ENCODE measurements at places on chromosomes 2 and 18. TPM values are rescaled to one million over a fixed set of nuclear protein-coding genes. Genes with fewer than 3 reads are reported as not detected.

DNA sequence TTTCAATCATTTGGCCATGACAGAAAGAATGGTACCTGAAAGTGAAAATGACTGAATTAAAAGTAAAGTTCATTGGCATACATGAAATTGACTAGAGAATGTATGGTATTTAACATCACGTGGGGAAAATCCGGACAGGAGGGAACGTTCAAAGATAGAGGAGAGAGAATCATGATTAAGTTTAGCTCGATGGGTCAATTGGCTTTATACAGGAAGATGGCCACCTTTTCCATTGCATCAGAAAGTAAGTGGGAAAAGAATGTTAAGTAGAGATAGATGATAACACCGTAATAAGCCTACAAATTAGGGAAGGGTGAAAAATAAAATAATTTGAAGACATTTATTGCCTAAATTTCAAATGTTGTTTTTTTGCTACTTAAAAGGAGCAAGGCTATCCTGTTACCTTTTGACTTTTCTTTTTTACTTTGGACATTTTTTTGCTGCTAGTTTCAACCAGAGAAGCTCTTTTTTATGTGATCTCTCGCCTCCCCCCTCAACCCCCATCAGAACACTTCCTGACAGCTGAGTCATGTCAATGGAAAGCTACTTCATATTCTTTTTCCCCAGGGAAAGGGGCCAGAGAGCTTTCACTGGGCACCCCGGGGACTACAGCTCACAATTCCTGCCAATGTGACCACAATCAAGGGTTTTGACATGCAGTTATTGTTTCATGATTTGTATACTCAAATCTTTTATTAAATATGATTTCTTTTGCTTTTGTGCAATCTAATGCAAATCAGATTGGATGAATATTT lies 767 bp upstream of the CCDC102B start:
- no peaks in the 10 kb centered on the region for H3K36me3 ChIP-seq
- H3K27me3 ChIP-seq = no peaks in the 10 kb centered on the region
- H3K4me3 ChIP-seq = no peak overlapping the region

- H3K36me3 ChIP-seq = peaks cover 16% of the 10 kb centered on the region
- H3K27ac ChIP-seq = no peak overlapping the region
- H3K27me3 ChIP-seq = no peaks in the 10 kb centered on the region
- DNase-seq = peak; percentile 64
- H3K4me3 ChIP-seq = no peak overlapping the region
These were observed 47.0 kb downstream of the UGP2 start for GRCh38 chr2:63888490-63889402.

- DNase-seq = no peak
- H3K4me1 ChIP-seq = no peaks in the 10 kb centered on the region
- no peak overlapping the region for H3K27ac ChIP-seq
- H3K27me3 ChIP-seq = no peaks in the 10 kb centered on the region
These were observed 4.9 kb upstream of the GPC1 start for GRCh38 chr2:240430595-240430994.

DNA sequence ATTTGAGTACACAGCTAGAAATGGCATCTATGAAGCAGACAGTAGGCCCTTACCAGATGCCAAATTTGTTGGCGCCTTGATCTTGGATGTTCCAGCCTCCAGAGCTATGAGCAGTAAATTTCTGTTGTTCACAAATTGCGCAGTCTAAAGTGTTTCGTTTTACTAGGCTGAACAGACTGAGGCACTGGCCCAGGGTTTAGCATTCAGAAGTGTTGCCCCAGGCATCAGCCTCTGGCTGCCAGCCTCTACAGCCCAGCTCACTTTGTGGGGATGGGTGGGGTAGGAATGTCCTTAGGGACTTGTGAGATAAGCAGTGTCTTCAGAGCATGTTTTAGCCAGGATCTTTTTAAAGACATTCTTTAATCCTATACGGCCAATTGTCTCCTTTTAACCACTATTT lies 51.5 kb upstream of the MGAT5 start:
- H3K27ac ChIP-seq = no peak overlapping the region
- no peaks in the 10 kb centered on the region for H3K36me3 ChIP-seq
- DNase-seq = no peak
- H3K4me3 ChIP-seq = no peak overlapping the region

- H3K4me3 ChIP-seq = no peak overlapping the region
- no peak for DNase-seq
- H3K27me3 ChIP-seq = peaks cover 21% of the 10 kb centered on the region
- H3K36me3 ChIP-seq = no peaks in the 10 kb centered on the region
- H3K4me1 ChIP-seq = no peaks in the 10 kb centered on the region
These were observed 4.2 kb downstream of the CBLN2 start for GRCh38 chr18:72539901-72540300.

DNA sequence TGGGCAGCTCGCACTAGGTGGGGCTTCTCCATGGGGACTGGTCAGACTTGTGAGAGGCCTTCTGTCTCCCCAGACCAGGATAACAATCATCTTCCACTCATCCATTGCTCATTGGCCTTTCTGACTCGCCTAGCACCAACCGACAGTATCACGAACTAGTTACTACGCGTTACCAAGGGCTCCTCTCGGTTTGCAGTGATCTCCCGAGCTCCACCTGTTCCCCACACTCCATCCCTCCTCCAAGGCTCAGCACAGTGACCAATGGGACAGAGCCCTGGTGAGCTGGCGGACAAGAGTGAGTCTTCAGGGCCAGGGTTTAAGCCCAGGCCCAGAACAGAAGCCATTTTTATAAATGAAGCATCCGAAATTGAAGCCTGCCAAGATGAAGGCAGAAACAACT lies 42.8 kb upstream of the SMAD7 start:
- peak; percentile 36 for DNase-seq
- H3K36me3 ChIP-seq = no peaks in the 10 kb centered on the region
- peaks cover 2% of the 10 kb centered on the region for H3K4me1 ChIP-seq
- no peak overlapping the region for H3K27ac ChIP-seq
- no peaks in the 10 kb centered on the region for H3K27me3 ChIP-seq

DNA sequence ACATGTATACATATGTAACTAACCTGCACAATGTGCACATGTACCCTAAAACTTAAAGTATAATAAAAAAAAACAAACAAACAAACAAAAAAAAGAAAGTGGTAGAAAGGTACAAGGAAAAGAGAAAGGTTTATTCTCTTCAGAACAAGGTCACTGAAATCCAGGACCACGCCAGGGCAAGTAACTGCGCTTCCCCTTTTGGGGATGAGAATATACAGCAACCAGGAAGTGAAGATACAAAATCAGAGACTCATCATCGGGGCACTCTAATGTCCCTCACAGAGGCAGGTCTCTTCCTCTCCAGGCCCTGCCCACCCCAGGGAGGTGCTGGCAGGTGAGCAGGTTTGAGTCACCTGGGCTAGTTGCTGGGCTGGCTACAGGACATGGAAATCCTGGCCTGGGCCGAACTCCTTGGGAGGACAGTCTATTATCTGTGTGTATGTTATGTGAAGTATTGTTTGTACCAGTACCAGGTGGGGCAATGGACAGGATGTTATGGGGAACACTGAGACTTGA lies 100.4 kb upstream of the GPR45 start:
- no peak overlapping the region for H3K4me3 ChIP-seq
- peaks cover 8% of the 10 kb centered on the region for H3K4me1 ChIP-seq
- no peaks in the 10 kb centered on the region for H3K36me3 ChIP-seq
- no peak overlapping the region for H3K27ac ChIP-seq

DNA sequence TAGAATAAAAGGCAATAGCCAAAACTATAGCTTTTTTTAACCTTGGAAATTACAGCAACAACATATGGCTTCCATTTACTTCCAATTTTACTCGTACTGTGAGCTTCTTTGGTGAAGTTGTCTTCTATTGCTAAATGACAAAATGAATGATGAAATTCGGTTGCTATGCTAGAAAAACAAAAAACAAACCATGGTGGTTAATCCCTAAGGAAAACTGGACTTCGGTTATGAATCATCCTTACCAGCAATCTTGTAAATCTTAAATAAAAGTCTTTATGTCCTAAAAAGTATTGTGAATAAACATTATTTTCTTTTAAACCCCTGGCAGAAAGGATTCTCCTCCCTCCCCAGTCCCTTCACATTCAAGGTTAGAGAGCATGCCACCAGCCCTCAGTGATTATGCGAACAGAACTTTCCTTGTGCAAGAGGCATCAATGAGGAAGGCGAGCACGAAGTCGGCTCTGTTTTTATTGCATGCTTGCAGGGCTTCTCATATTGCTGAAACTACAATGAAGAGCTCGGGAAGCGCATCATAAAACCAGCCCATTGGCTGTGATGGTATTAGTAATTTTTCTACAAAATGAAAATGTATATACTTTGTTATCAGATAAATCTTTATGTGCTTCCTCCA lies 62.9 kb downstream of the ZNF521 start:
- no peaks in the 10 kb centered on the region for H3K36me3 ChIP-seq
- no peaks in the 10 kb centered on the region for H3K27me3 ChIP-seq
- DNase-seq = peak; percentile 56
- H3K4me3 ChIP-seq = no peak overlapping the region
- H3K4me1 ChIP-seq = no peaks in the 10 kb centered on the region
- no peak overlapping the region for H3K27ac ChIP-seq

GRCh38 chr2:240184656-240185055 lies 44.2 kb upstream of the OTOS start:
- H3K27ac ChIP-seq = no peak overlapping the region
- H3K4me3 ChIP-seq = no peak overlapping the region
- no peaks in the 10 kb centered on the region for H3K36me3 ChIP-seq
- no peaks in the 10 kb centered on the region for H3K27me3 ChIP-seq
- no peaks in the 10 kb centered on the region for H3K4me1 ChIP-seq
- no peak for DNase-seq

MYCN gene
- 1.7 TPM for total RNA-seq

RSAD2 gene
- 4.5 TPM for total RNA-seq

DNAH7 gene
- total RNA-seq = 15.7 TPM

NGEF gene
- total RNA-seq = 4.8 TPM

All from kidney (tissue), 22 donors.